NCI-H82 (cell line): ENCODE measurements at places on chromosomes 16 and 17.

- no peak for DNase-seq
Measured at GRCh38 chr16:48810803-48811453, 200.9 kb upstream of the N4BP1 start.

GRCh38 chr16:58842156-58842555, 108.0 kb upstream of the GOT2 start:
- DNase-seq: no peak

- DNase-seq: peak; percentile 48
Measured at GRCh38 chr16:1772362-1772907, at the start of gene EME2. EME2 (plus strand) TSS chr16:1772810; CDS start chr16:1773228, 418 bp downstream.

GRCh38 chr16:5870886-5871691, 773.5 kb upstream of the EEF2KMT start:
- no peak for DNase-seq

DNA sequence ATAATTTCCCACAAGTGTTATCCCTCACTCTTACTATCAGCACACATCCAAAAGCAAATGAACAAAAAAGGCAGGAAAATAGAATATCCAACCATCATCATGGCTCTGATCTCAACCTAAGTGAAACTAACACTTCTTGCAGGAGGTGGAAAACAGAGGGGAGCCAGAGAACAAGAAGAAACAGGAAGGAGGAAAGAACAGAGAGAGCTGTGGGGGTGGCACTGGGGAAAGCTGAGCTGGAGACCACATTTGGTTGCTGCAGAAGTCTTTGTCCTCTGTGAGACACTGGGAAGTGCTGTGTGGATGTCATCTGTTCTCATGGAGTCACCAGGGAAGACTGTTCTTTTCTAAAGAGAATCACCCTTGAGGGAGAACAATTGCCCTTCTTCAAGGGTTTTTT, 34.7 kb downstream of the GRB7 start:
- DNase-seq: no peak

DNA sequence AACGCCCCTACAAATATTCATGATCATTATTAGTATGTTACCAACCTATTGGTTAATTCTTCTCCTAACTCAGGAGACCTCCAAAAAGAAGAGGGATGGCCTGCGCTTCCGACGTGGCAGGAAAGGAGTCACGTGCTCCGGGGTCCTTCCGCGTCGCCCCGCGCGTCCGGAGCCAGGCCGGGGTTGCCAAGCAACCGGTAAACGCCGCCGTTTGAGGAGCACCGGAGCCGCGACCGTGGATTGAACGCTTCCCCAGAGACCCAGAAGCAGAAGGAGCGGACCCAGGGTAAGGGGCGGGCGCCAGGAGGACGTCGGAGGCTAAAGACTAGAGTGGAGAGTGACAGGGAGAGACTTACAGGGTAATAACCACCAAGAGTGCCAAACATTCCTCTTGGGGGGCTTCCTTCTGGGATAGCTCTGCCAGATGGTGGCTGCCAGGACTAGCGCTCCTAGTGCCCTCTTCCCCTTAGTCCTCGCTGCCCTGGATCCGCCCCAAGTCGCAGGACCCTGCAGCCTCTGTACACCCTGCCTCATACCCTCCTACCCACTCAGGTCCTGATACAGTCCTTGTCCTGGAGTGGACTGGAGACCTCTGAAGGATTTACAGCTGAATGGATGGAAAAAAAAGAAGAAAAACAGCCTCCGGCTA, at the start of gene DNAI2:
Gene DNAI2 (plus strand): TSS at position 175 of the 649 bp plus-strand sequence. CDS start 7,584 bp downstream, outside the sequence.
- peak; percentile 76 for DNase-seq

DNA sequence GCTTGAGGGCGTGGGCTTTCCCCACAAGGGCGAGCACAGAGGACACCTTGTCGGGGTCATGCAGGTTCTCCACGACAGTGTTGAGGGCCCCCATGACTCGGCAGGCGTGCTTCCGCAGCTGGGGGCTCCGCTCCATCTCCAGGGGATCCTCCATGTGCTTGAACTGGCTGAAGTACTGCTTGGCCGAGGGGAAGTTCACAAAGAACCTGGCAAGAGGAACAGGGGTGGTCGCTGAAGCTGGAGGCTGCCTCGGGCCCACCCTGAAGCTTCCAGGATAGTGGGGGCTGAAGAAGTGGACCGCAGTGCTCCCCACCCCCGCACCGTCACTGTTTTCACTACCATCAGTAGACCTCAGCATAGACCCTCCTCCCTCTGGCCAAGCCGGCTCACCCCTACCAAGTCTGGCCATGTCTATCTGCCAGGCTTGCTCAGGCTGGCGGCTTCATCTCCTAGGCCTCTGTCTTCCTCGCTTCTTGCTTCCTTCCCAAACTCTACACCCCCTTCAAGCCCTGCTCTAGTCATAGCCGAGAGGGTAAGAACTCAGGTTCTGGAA, 5.9 kb downstream of the CYGB start:
- DNase-seq: no peak

DNA sequence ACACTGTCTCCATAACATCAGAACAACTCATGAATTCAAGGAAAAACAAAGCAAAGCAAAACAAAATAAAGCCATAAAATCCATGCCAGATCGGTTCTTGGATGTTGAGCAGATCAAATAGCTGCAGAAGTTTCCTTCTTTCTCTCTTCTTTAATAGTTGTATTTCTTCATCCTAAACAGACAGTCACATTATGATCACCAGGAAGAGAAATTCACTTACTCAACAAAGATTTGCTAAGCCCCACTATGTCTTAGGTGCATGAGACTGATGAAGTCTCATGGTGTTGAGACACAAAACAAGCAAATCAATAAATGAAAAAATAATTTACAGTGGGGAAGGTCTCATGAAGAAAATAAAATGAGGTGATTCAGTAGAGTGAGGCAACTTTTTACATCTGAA, 72.8 kb downstream of the WIPI1 start:
- DNase-seq: no peak

DNA sequence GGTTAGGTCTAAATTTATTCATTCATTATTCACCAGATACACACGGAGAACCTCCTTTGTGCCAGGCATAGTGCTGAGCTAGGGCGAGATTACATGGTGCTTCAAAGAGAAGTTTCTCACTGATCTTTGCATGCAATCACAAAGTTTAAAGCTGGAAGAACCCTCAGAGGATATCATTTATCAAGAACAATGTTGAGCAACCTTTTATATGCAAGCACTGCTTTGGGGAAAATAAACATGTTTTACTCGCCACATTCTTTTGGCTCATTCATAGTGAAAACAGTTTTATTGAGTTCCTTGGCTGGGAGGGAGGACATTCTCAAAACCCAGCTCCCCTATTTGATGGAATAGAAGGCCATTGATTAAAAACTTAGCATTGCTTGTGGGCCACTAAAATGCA, 49.8 kb upstream of the XYLT1 start:
- no peak for DNase-seq

DNA sequence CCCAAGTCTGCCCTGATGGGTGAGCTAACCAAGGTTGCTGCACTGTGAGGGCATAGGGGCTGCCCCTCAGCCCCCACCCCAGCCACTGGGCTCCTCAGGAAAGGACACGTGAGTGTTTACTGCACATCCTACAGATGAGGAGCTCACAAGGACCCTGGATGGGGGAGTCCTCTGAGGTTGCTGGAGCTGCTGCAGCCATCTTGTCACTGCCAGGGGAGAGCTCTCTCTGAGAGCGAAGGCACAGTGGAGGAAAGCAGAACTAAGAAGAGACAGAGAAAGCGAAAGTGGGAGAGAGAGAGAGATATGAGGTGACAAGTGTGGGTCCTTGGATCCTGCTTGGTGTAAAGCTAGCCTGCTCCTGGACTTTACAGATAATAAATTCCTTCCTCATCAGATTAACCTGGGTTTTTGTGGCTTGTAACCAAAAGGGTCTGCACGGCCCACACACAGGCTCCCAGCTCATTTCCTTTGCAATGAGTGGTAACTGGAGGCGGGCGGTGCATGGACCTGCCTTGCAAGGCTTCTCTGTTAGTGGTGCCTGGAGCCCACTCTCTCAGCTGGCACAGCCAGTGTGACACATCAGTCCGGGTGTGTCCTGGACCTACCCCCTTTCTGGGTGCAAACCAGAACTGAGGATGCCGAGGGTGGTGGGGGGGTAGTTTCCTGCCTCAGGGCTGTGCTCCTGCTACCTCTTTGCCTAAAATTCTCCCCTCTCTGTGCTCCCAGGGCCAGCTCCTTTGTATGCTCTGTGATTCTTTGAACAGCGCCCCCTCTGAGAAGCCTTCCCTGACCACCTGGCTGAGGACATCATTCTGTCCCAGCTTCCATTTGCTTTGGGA, 14.2 kb downstream of the SNX20 start:
- DNase-seq: no peak
